ENCODE measurements at places on chromosomes 5 and 9.

GRCh38 chr9:69899491-69899890 is 78.9 kb downstream of the CFAP95 start:
- DNase-seq: no peak

- no peak for DNase-seq
These were observed 55.0 kb downstream of the WWC1 start for GRCh38 chr5:168346417-168346816.

DNA sequence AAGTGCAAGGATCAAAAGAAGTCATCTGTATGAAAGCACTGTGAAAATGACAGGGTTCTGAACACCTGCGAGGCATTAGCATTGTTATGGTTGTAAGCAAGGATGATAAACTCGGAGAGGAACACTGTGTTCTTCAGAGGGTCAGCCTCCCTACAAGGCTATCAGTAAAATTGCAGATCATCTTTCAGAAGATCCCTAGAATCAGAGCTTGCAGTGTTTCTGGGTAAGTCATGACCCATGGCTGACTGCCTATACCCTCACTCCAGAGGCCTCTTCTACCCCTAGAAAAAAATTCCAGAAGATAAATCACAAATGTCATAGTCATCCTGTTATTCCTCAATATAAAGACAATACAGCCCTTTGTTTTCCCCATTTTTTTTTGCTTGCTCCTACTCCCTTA is 292.6 kb downstream of the DMAC1 start:
- DNase-seq: no peak

DNA sequence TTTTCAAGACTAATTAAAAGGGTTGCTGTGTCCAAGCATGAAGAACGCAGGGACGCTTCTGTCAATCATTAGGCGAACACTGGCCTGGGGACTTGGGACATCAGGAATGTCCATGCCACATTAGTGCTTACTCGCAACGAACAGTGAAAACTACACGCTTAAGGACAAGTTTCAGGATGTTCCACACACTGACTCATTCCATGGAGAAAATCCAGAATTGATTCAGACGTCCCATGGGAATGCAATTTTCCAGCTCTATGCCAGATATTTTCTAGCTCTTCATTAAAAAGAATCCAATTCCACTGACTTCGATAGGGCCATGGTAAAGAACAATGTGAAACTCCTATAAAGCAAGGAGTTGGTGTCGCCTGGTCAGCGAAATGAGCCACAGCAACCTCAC is 98.2 kb downstream of the CAMSAP1 start:
- no peak for DNase-seq

- no peak for DNase-seq
These were observed 4.9 kb downstream of the ABCA2 start for GRCh38 chr9:137023157-137023556.

DNA sequence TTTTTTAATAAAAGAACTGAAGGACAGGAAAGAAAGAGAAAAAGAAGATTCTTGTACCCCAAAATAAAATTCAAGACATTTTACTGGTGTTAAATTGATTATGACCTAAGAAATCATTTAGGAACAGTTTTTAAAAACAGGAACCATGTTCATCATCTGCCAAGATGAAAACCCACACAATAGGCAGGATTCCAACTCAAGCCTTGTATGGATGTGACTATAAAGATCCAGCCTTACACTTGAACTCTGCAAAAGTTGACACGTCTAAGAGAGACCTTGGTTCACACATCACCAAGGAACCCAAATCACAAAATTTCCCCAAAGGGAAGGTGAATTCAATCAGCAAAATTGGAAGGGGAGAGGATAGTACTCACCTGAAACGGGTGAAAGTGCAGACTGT is 82.6 kb downstream of the SMIM23 start:
- no peak for DNase-seq

DNA sequence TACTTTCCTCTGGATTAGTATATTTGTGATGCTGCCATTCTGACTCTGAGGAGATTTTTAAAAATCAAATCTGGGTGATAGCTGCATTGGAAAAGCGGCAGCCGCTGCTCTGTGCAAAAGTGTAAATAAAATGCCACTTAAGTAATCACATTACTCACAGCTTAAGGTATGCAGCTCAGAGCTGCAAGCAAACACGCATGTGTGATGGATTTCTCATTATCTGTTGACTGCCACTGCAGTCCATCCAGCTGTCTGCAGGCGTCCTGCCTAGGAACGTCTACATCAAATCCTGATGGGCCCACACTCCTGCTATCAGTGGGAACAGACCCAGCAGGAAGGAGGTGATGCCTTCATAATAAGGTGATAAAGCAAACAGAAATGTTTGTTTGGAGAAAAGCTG is 216.9 kb downstream of the SPOCK1 start:
- DNase-seq: no peak

- DNase-seq: no peak
These were observed 116.4 kb downstream of the NTRK2 start for GRCh38 chr9:84785792-84786547.

DNA sequence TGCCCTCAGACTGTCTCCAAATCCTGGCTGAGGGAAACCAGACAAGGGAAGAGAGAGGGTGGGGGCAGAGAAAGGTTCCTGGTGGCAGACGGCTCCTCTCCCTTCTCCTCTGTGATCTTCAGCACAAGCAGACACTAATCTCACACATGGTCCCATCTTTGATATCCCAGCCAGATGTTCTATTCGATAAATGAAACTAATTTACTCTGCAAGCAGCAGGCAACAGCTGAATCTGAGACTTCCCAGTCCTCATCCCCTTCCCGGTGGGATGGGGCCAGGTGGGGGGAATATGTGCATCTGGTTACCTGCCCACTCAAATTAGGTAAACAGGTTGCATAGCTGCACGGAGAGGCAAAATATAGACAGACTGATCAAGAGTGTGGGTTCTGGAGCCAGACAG is 208.9 kb upstream of the PANK3 start:
- DNase-seq: no peak

- DNase-seq: no peak
These were observed 9.8 kb upstream of the ERAP1 start for GRCh38 chr5:96817506-96817905.

- peak; percentile 16 for DNase-seq
These were observed 3.7 kb downstream of the C9 start for GRCh38 chr5:39360471-39361111.
